ENCODE measurements at places on chromosomes 12 and 14.

DNA sequence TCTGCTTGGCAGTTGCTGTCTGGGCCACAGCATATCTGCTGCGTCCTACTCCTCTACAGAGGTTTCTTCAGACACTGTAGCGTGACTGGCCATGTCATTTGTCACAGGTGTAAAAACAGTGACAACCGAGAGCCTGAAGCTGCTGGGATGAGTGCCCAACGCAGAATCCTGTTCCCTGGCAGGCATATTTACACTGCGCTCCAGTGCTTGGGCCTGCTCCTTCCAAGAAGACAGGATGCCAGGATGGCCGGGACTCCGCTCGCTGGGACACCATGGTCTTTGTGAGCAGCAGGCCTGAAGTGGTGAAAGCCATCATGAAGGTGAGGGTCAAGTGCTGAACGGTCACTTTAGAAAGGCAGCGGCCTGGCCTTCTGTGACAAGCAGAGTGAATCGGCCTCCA, 171.4 kb downstream of the EMP1 start:
- no peak for DNase-seq

DNA sequence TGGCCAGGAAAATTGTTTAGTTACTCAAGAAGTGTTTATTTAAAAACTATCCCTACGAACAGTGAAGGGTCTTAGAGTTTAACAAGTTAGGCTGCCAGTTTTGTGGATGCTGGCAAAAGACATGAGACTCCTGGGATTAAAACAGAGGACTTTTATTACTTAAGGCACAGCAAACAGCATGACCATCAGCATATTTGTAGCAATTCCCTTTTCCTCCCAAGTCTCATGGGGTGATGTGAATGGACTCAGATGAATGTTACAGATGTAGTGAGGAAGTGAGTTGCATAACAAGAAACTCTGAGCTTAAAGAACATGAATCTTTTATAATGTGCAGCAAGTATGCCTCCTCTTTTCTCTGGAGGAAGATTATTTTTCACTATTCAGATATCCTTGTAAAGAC, 695.8 kb downstream of the RPS29 start:
- peak; percentile 0 for DNase-seq

DNA sequence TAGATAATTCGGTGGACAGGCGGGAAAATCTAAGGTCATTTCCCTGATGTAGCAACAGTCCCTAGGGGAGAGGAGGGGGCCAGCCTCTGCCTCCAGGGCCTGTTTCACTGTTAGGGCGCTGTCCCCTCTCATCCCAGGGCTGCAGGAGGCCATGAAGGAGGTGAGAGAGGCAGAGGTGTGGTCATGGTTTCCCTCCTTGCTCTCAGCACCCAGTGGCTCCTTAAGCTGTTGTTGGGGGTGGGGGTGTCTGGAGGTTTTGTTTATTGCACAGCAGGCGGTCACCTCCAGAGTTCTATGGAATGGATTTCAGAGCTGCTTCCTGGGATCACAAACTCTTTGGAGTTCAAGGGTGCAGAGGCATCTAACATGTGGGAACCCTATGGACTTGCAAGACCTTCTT, 212.5 kb upstream of the RTL1 start:
- DNase-seq = no peak

- DNase-seq = no peak
Measured at GRCh38 chr12:49577589-49578315, 9.8 kb upstream of the MCRS1 start.

- DNase-seq = no peak
Measured at GRCh38 chr14:97916669-97917568, 1119.7 kb downstream of the VRK1 start.

GRCh38 chr12:62128175-62128975, 131.8 kb upstream of the USP15 start:
- DNase-seq = no peak

DNA sequence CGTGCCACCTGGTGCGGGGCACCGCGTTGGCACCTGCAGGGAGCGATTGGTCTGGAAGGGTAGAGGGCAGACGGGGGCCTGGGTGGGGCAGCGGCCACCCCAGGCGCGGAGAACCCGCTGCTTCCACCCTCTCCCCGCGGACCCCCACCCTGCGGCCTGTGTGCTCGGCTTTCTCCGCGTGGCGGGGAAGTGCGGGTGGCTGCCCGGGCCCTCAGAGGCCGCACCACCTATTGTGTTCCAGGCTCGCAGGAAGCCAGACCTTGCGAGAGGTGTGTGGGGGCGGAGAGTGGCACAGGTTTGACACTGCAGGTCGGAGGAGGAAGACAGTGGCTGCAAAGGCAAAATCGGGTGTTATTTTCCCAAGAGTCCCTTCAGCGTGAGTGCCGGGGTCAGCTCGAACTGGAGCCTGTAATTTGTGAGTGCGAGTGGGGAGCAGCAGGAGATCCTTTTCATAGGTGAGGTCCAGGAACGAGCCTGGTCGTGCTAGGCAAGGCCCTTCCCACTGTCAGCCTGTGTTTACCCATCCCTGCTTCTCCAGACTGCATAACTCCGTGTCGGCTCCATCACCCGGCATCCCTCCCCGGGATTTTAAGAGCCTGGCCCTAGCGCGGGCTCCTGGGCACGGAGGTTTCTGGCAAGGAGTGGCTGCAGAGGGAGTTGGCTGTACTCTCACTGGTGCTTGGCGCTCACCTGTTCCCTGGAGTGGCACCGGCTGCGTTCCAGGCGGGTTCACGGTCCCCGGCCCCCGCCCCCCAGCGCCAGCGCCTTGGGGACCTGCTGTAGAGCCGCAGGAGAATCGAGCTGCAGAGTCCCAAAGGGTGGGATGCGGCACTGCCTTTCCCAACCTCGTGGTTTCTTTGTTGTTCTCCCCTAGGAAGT, 935 bp downstream of the TBC1D30 start:
- no peak for DNase-seq

DNA sequence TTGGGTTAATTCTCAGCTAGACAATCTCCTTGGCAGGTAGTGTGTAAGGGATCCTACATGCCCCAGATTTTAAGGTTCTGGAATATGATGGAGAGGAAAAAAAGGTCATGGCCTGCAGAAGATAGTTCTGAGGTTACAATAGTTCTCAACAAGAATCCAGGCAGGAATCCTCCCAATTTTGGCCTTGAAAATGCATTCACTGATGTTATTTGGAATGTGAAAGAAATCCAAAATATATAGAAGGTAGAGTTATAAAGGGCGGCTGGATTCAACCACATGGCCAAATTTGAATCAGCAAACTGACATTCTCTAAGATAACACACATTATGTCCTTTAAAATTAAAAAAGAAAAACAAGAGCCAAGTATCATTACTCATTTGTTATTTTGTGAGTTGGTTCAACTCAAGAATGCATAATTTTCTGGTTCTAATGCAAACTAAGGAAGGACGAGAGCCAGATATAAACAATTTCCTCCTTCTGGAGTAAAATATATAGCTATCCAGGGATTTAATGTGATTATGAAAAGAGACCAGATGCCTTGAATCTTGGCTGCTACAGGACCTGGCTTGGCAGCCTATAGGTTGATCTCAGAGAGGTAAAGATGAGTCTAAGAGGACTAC, 177.0 kb upstream of the G2E3 start:
- no peak for DNase-seq

GRCh38 chr12:56898938-56899337, 35.3 kb downstream of the SDR9C7 start:
- DNase-seq = no peak

GRCh38 chr12:130177635-130178242, 15.5 kb downstream of the FZD10 start:
- no peak for DNase-seq

DNA sequence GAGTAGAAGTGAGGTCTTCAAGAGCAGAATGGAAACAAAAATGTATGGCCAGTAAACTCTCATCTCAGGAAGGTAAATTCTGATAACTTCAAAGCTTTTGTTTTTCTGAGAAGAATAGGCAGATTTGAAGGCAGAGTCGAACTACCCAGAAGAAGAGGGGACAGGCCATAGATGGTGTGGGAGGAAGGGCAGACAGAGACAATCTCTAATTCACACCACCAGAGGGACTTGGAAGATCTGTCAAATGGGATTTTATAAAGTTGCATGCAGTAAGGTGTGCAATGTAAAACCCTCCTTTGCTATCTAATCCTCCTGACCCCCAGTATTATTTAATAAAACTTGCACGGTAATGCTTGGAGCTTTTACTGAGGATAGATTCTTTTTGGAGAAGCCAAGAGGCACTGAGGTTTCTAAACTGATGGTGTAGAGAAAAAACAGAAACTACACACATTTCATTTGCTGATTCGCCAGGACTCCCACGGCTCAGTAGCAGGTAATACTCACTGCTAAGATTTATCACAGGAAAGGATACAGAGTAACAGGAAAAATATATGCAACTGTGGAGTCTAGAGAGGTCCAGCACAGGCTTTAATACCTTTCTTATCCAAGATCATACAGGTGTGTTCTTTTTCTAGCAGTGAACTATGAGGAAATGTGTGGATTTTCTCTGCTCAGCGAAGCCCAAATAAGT, 18.3 kb downstream of the SLC38A2 start:
- no peak for DNase-seq

DNA sequence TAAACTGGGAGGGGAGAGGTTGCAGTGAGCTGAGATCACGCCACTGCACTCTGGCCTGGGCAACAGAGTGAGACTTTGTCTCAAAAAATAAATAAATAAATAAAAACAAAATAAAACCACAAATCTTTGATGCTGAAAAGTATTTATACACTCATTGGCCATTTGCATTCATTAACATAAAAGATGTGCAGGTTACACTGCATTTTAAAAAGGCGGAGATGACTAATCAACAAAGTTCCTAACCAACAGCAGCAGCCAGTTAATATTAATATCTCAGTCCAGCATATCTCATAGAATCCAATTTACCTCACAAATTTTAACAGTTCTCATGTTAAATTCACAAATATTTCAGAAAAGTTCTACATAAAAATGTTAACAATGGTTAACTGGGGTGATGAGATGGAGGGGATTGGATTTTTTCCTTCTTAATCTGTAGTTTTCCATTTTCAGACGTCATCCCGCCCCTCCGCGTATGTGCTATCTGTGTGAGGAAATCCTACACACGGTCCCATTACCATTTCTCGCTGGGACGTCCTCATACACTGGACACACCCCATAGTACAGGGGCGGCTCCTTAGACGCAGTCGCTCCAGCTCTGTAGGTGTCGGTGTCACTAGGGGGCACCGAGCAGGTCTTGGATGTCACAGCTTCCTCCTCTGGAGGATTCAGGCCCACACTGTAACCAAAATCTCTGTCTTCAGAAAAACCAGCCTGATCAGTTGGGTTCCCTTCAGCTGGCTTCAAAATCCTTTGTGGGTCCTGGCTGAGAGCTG, 7.3 kb downstream of the ANKLE2 start:
- no peak for DNase-seq

- peak; percentile 17 for DNase-seq
Measured at GRCh38 chr14:71437870-71438269, 494.4 kb upstream of the RGS6 start.

GRCh38 chr12:92543359-92543758, 159.4 kb upstream of the PLEKHG7 start:
- DNase-seq = no peak

Measured in IMR-90 (cell line).